Left ventricle myocardium inferior (tissue), 1 donor: ENCODE measurements at places on chromosomes 11 and 22.
A peak's percentile ranks its signal among the peaks of the same experiment; 100 is the strongest.

GRCh38 chr11:33379947-33380346, 122.8 kb downstream of the HIPK3 start:
- DNase-seq: no peak

DNA sequence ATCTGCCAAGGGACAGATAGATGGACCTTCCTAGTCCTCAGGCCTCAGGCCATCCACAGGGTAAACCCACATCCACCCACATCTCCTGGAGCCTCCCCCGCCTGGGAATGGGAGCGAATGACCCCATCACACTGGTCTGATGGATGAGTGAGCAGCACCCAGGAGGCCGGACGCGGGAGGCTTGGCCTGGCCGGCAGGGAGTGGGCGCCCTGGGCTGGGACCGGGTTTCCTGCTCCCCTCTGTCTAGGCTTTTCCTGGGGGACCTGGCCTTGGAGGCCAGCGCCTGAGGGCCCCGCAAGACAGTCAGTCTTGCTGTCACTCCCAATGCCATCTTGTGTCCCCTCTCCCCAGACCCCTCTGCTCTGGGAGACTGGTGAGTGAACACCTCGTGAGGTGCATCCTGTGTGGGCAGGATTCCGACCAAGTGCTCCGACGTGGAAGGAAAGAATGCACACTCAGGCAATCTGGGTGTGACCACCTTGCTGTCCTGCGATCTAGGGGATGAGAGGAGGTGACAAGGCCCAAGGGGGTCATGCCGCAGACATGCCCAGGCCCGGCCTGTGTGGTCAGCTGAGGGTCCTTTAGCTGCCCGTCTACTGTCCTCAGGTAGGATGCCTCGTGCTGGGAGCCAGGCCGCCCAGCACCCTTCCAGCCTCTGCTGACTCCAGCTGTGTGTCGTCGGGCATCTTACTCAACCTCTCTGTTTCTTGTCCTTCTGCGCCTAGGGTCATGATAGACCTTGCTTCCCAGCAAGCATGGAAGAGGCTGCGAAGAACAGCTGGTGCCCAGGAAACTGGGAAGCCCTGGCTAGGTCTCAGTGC, 26.5 kb upstream of the WNT7B start:
- peak; percentile 14 for DNase-seq

GRCh38 chr22:37065180-37065579, 13.6 kb downstream of the KCTD17 start:
- no peak for DNase-seq

DNA sequence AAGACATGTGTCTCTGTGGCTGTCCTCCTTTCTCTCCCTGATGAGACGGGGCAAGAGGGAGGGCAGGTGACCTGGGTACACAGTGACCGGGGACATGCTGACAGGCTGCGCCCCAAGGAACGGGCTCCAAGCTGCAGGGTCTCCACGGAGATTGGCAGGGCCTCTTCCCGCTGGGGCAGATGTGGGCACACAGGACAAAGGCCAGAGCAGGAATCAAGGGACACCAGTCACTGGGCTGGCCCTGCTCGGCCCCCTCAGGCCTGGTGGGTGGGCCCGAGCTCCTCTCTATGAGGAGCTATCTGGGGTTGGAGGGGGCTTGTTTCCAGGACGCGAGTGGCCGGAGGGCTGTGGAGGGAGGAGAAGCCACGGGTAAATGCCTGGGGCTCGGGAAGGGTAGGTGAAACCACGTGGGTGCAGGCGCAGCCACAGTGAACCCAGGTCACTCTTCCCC, 11.2 kb downstream of the PNPLA5 start:
- no peak for DNase-seq

- DNase-seq: no peak
Measured at GRCh38 chr11:94675813-94676212, 92.3 kb upstream of the AMOTL1 start.

GRCh38 chr11:74196781-74197486, 25.8 kb downstream of the PPME1 start:
- DNase-seq: no peak

GRCh38 chr11:70233511-70233934, 30.4 kb downstream of the FADD start:
- no peak for DNase-seq

DNA sequence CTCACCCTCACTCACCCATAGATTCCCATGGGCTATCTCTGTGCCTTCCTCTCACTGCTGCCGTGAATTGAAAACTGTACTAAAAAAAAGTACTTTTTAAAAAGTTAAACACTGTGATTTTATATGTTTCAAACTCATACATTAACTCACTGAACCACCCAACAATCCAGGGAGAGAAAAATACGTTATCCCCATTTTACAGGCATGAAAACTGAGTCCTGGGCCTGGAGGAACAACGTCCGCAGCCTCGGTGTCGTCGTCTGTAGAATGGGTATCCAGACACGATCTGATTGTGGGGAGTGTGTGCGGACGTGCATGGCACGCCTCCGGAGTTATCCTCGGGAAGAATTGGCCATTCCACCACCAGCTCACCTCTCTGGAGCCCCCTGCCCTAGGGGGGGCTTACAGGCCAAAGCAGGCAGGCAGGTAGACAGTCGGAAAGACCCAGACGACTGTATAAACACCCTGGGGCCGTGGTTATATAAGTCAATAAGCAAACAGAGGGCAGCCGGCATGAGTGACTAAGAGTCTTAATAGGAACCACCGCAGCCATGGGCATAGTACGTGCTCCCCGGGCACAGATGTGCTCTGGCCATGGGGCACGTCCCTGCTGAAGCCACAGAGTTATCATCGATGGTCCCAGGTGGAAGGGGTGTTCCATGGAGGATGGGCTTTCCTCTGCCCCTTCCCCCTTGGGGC, 7.1 kb upstream of the PDGFB start:
- no peak for DNase-seq

- DNase-seq: no peak
Measured at GRCh38 chr11:10087186-10087922, 206.7 kb downstream of the SBF2 start.

DNA sequence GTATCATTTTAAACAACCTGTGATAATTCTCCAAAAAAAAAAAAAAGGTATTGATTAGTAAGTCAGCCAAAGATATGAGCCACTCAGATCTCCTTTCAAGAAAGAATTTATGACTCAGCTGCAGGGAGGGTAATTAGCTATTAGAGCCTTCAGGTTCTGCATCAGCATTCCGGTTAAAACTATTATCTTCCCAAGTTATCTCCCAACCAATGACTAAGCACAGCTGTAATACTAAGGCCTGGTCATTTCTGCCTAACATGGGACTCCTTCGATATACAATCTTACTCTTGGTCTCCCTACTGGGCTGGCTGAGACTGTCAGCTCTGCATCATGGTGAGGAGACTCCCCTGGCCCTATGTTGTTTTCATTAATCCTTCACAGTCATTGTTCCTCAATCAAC, 60.4 kb downstream of the SBF2 start:
- no peak for DNase-seq

- DNase-seq: no peak
Measured at GRCh38 chr11:84408946-84409411, 1122.8 kb upstream of the CCDC90B start.

DNA sequence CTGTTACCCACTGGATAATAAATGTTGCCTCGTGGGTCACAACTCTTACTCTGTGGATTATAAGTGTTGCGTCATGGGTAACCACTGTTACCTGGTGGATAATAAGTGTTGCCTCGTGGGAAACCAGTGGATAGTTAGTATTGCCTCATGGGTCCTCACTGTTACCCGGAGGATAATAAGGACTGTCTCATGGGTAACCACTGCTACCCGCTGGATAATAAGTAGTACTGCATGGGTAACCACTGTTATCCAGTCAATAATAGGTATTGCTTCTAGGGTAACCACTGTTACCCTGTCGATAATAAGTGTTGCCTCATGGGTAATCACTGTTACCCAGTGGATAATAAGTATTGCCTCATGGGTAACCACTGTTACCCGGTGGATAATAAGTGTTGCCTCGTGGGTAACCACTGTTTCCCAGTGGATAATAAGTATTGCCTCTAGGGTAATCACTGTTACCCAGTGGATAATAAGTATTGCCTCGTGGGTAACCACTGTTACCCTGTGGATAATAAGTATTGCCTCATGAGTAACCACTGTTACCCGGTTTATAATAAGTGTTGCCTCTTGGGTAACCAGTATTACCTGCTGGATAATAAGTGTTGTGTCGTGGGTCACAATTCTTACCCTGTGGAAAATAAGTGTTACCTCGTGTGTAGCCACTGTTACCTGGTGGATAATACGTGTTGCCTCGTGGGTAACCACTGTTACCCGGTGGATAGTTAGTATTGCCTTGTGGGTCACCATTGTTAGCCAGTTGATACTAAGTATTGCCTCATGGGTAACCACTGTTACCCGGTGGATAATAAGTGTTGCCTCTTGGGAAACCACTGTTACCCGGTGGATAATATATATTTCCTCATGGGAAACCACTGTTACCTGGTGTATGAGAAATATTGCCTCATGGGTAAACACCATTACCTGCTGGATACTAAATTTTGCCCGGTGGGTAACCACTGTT, 15.7 kb upstream of the NXPE4 start:
- DNase-seq: no peak

GRCh38 chr22:45420539-45420938, 7.0 kb downstream of the RIBC2 start:
- DNase-seq: no peak

GRCh38 chr11:4580124-4580523, 1.4 kb upstream of the OR52I2 start:
- DNase-seq: no peak

GRCh38 chr11:66112041-66112491, 42.0 kb downstream of the PACS1 start:
- no peak for DNase-seq
